Breast epithelium (tissue), 4 donors: ENCODE measurements at places on chromosomes 7 and 10. TPM values are rescaled to one million over a fixed set of nuclear protein-coding genes. Genes with fewer than 3 reads are reported as not detected.
A peak's percentile ranks its signal among the peaks of the same experiment; 100 is the strongest.

ASIC3 gene
- 2.3 TPM for total RNA-seq

DLG5 gene
- total RNA-seq: 192 TPM

RPP30 gene
- 31.8 TPM for total RNA-seq

RAMP3 gene
- total RNA-seq: 11.7 TPM

DNA sequence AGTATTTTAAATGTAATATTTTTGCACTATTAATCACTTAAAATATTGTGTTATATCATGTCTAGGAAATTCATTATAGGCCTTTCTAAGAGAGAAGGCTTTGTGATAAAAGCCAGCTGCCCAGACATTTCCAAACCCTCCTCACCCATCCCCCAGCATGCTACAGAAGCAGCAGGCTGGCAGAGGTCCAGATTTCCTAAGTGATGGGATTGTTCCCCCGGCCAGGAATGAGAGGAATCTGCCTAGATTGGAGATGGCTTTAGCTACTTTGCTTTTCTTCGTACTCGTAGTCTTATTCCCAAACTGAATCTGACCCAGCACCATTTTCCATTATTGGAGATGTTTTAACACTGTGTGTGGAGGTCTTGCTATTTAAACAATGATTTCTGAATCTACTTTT is 29.4 kb downstream of the CDK14 start:
- DNase-seq: peak; percentile 23

DNA sequence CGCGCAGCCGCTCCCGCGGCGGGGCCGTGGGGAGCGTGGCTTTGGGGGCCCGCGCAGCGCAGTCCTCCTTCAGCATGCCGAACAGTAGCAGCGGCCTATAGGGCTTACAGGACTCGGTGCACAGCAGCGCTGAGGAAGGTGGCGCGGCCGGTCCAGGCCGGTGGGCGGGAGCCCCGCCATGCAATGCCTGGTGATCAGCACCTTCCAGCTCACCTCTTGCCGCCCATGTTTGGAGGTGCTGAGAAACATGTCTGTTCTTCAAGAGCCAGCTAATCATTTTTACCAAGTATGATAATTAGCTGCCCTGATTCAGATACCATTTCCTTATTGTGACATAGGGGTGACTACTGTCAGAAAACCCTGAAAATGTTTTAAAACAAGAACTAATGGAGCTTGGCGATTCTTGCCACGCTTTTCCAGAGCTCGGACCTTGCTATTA is 33.5 kb upstream of the SFTPD start:
- DNase-seq: no peak

- no peak for DNase-seq
Observed at GRCh38 chr7:66739953-66740301, 606 bp upstream of the RABGEF1 start.

GRCh38 chr10:83252596-83252995 is 886.7 kb upstream of the GHITM start:
- no peak for DNase-seq

- no peak for DNase-seq
Observed at GRCh38 chr7:6251653-6252052, 20.8 kb downstream of the CYTH3 start.
